ENCODE measurements at places on chromosomes 16 and 17. TPM values are rescaled to one million over a fixed set of nuclear protein-coding genes. Genes with fewer than 3 reads are reported as not detected.

The SPNS2 gene
- 1.9 TPM for total RNA-seq

The FNDC8 gene
- total RNA-seq = not detected

DNA sequence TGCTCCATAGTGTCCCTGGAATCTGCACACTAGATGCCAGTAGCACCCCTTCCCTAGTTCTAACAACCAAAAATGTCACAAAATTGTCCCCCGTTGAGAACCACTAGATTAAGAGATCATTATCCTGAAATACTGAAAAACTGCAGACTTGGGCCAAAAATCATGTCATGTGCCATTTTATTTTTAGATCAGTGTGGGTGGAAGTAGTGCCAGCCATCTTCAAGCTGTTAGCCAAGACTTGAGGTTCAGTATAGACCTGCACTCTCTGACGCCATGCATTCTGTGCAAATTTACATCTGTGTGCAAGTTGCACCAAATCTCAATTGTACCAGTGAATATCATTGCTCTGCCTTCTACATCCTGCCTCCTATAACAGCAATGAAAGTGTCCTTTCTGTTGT lies 31.5 kb upstream of the NOL11 start:
- H3K4me1 ChIP-seq = no peaks in the 10 kb centered on the region
- H3K4me3 ChIP-seq = no peak overlapping the region
- H3K27ac ChIP-seq = no peak overlapping the region
- no peaks in the 10 kb centered on the region for H3K36me3 ChIP-seq

DNA sequence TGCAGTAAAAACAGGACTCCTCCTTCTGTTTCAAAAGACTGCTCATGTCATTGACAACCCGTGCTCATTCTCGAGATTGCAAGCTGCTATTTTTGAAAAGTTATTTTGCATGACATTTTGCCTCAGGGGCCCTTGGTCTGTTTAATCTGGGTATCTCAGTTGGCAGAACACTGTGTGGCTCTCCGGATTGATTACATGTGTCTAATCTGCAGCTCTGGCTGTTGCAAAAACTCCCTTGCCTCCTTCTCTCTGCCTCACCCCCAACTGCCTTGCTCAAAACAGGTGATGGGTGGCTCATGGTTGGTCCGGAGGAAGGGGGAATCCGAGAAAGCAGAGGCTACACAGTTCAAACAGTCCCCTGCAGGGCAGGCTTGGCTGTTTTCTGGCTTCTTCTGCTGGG lies 25.3 kb downstream of the GINS3 start:
- no peak for DNase-seq
- H3K4me3 ChIP-seq = no peak overlapping the region
- H3K36me3 ChIP-seq = no peaks in the 10 kb centered on the region
- H3K27me3 ChIP-seq = no peaks in the 10 kb centered on the region

DNA sequence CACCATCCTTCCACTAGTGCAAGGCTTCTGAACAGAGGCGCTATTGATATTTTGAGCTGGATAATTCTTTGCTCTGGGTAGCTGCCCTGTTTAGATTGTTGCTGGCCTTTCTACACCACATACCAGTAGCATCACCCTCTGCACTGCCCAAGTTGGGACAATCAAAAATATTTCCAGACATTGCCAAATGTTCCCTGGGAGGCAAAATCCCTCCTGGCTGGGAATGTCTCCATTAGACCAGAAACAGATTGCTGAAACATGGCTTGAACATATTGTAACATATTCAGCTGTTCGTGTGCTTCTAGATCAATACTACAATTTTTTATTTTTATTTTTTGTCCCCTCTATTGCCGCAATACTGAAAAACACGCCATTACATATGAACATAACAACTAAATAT lies 174.6 kb downstream of the ABCA8 start:
- no peaks in the 10 kb centered on the region for H3K36me3 ChIP-seq
- H3K4me3 ChIP-seq = no peak overlapping the region
- no peaks in the 10 kb centered on the region for H3K27me3 ChIP-seq
- no peak overlapping the region for H3K27ac ChIP-seq
- no peaks in the 10 kb centered on the region for H3K4me1 ChIP-seq

DNA sequence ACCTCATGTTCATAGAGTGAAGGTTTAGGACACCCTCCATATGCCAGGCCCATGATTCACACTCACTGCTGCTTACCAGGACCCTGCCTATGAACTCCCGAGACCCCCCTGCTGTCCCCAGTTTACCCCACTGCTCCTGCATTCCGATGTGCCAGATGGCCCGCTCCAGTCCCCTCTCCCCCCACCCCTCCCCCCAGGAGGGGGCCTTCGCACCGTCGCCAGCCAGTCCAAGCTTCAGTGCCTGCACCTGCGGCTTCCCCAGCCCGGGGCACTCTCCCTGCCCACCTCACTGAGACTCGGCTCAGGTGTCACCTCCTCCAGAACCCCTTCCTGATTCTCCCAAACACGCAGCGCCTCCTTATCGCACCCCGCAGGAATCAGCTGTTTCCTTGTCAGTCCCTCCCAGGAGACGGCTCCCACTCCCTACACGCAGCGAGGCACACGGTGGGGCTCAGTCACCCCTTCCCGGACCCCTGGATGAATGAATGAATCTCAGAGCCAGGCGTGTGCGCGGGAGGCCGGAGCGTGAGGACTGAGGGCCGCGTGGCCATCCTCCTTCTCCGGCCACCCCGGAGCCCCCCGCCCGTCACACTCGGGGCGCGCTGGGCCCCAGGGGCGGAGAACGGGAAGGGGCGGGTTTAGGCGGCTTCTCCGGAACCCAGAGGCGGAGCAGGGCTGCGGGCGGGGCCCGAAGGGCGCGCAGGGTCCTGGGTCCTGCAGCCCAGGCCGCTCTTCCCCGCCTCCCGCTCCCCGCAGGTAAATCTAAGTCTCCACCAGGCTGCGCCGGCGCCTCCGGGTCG lies 1.6 kb downstream of the MYO1C start:
- no peaks in the 10 kb centered on the region for H3K36me3 ChIP-seq
- peak overlapping the region; percentile 62 for H3K4me3 ChIP-seq
- H3K27ac ChIP-seq = peak overlapping the region; percentile 84

DNA sequence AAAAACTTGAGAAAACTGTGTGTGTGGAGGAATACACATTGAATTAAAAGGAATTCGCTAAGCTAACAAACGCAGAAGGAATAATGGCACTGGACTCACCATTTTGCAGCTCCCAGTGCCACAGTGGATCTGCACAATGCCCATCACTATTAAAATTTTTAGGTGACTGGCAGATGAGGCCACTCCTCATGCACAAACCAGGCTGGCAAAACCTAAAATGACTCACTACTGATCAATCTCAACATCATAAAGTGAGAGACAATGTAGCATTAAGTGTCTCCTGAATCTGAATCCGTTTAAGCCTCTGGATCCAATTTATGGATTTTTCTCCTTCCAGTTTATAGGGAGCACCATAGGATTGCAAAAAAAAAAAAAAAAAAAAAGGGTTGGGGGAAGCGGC lies 20.6 kb downstream of the MYH10 start:
- no peaks in the 10 kb centered on the region for H3K36me3 ChIP-seq
- H3K4me3 ChIP-seq = no peak overlapping the region
- no peaks in the 10 kb centered on the region for H3K4me1 ChIP-seq
- H3K27ac ChIP-seq = no peak overlapping the region

The ACSM2B gene
- 0.10 TPM for total RNA-seq

- no peak overlapping the region for H3K4me3 ChIP-seq
- H3K27ac ChIP-seq = no peak overlapping the region
- H3K36me3 ChIP-seq = no peaks in the 10 kb centered on the region
- no peak for DNase-seq
Measured at GRCh38 chr17:78534492-78535272, 42.5 kb downstream of the DNAH17 start.

DNA sequence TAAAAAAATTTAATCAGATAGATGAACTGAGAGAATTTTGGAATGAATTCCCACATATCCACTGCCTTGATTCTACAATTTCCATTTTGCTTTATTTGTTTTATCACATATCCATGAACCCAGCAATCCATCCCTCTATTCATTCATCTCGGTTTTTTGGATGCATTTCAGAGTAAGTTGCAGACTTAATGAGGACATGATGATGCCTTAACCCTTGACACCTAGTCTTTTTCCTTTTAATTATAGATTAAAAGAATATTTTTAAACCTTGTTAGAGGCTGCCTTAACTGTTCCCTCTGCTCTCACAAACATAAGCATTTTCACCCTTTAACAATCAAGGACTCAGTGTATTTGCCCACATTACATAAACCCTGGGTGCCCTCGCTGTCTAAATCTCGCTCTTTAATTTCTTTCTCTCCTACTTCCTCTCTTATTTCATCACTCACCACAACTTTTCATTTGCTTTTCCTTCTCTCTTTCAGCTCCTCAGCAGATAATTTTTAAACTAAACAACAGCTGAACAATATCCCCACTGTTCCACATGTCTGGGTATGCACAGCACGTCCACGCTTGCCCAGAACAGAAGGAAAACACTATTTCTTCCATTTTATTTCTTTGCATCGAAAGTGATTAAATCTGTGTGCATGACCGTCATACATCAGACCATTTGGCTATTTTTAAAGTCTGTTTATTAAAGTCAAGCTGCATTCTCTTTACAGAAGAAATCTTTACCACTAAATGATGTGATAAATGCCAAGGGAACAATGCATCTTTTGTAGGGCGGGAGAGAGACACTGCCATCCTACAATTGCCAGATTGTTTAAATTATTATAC lies 39.9 kb downstream of the IQCK start:
- no peaks in the 10 kb centered on the region for H3K36me3 ChIP-seq
- no peaks in the 10 kb centered on the region for H3K4me1 ChIP-seq
- no peak overlapping the region for H3K4me3 ChIP-seq
- H3K27ac ChIP-seq = peak overlapping the region; percentile 23

The BAHCC1 gene
- total RNA-seq = 77.4 TPM

The KRT15 gene
- total RNA-seq = 70.4 TPM

GRCh38 chr17:49063652-49064051 lies 66.5 kb downstream of the IGF2BP1 start:
- H3K4me3 ChIP-seq = no peak overlapping the region
- no peaks in the 10 kb centered on the region for H3K27me3 ChIP-seq
- DNase-seq = no peak

- peaks cover 10% of the 10 kb centered on the region for H3K36me3 ChIP-seq
- no peaks in the 10 kb centered on the region for H3K27me3 ChIP-seq
- peaks cover 45% of the 10 kb centered on the region for H3K4me1 ChIP-seq
- peak overlapping the region; percentile 98 for H3K4me3 ChIP-seq
Measured at GRCh38 chr17:78359321-78359996, 418 bp downstream of the SOCS3 start.

GRCh38 chr16:48087639-48088038 lies 68.2 kb downstream of the ABCC12 start:
- H3K36me3 ChIP-seq = no peaks in the 10 kb centered on the region
- H3K4me3 ChIP-seq = no peak overlapping the region
- no peak for DNase-seq
- H3K4me1 ChIP-seq = no peaks in the 10 kb centered on the region
- no peaks in the 10 kb centered on the region for H3K27me3 ChIP-seq

The ZNF385C gene
- total RNA-seq = 0.21 TPM

DNA sequence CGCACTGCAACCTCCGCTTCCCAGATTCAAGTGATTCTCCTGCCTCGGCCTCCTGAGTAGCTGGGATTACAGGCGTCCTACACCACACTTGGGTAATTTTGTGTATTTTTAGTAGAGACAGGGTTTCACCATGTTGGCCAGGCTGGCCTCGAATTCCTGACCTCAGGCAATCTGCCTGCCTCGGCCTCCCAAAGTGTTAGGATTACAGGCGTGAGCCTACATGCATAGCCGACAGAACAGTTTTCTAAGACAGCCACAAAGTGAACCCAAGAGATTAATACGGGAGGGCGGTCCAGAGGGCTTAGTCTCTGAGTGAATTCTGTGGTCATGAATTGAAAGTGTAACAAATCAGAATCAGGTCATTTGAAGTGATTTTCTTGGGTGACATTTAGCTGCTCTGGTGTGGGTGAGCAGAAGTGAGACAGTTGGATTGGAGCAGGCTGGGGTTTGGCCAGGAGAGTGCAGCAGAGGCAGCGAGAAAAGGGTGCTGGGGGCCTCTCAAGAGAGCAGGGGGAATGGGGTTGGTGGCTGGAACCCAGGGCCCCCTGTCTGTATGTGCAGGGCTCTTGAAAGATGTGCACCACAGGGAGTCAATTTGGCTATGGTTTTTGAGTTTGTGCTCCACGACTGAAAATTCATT lies 231.4 kb upstream of the WSCD1 start:
- no peak overlapping the region for H3K27ac ChIP-seq
- H3K4me3 ChIP-seq = no peak overlapping the region
- no peaks in the 10 kb centered on the region for H3K27me3 ChIP-seq
- DNase-seq = no peak
- no peaks in the 10 kb centered on the region for H3K36me3 ChIP-seq

DNA sequence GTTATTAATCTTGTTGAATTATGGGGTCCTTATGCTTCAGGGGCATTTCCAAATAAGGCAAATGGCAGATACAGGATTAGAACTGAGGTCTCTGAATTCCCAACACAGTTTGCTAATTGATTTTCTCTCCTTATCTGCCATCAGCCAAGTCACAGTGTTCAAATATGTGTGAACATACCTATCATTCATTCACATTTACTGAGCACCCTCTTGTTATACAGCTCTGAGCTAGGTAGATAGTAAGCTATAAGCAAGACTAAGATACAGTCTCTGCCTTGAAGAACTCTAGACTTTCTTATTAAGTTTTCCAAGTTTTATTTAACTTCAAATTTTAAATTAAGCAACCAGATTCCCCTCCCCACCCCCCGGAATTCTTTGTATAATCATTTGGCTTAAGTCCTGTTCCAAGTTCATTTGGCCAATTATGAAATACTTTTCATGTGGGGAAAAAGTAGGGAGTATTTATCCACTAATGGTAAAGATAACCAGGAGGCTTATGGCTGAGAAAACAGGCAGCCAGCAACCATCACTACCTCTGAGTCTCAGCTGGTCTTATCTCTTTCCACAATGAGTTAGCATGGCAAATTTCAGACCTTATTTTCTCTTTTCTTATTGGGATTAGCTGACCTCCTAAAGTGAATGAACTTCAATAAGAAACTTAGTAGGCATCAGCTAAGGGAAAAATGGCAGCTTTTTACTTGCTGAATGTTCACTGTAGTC lies 31.4 kb upstream of the CORO6 start:
- H3K4me3 ChIP-seq = no peak overlapping the region
- no peak for DNase-seq
- H3K27ac ChIP-seq = no peak overlapping the region
- H3K27me3 ChIP-seq = no peaks in the 10 kb centered on the region
- H3K4me1 ChIP-seq = no peaks in the 10 kb centered on the region
- H3K36me3 ChIP-seq = no peaks in the 10 kb centered on the region

DNA sequence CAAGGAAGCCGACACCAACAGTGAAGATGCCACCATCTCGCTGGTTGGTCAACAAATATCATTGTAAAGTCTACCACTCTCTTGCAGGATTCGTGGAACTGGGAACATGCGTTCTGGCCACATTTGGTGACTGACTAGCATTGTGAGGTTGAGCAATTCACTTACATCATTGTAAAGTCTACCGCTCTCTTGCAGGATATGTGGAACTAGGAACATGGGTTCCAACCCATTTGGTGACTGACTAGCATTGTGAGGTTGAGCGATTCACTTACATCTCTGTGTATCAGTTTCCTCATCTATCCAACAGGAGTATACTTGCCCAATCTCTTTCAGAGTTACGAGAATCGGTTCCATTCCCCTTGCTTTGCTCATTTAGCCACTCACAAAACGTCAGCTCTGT lies 42.6 kb upstream of the RPH3AL start:
- no peaks in the 10 kb centered on the region for H3K4me1 ChIP-seq
- H3K4me3 ChIP-seq = no peak overlapping the region
- no peaks in the 10 kb centered on the region for H3K36me3 ChIP-seq
- DNase-seq = no peak
- no peak overlapping the region for H3K27ac ChIP-seq
- no peaks in the 10 kb centered on the region for H3K27me3 ChIP-seq

The TMIGD1 gene
- not detected for total RNA-seq

Measured in Panc1 (cell line).